NCI-H2107 (cell line): ENCODE measurements at places on chromosomes 7 and 10.

GRCh38 chr7:714251-714671, 12.2 kb upstream of the DNAAF5 start:
- no peak for DNase-seq

DNA sequence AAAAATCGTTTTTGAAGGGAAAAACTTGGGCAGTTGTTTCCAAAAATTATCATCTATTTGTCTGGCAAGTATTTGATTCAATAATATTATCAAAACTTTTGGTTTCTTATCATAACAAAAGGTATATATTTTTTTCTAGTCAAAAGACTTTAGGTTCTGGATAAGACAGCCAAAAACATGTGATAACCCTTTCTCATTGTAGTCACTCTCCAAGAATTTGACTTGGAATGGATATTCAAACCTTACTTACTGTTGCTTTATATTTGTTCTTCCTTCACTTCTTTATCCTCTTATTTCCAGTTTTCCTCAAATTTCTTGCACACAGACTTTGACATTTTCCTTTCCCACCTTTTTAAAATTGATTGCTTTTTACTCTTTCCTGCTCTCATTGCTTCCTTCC, 140.9 kb upstream of the FAM3C start:
- no peak for DNase-seq

DNA sequence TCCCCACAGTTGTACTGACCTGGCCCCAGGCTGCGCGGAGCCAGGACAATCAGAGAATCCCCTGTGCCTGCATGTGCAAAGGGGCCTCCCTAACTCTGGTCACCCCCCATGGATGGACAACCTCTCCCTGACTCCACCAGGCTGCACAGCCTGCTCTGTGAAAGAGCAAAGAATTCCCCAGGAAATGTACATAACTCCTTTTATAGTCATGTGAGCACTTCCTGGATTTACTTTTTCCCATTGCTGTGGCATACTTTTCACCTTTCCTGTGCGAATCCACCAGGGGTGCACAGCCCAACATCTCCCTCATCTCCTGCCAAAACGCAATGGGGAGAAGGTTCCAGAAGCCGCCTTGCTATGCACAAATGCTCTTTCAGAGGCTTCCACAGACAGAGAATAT, 27.9 kb downstream of the FGFR2 start:
- no peak for DNase-seq

GRCh38 chr7:8114175-8114574, 145.6 kb downstream of the GLCCI1 start:
- DNase-seq = no peak

- no peak for DNase-seq
Measured at GRCh38 chr10:130772676-130773075, 538.8 kb downstream of the TCERG1L start.

DNA sequence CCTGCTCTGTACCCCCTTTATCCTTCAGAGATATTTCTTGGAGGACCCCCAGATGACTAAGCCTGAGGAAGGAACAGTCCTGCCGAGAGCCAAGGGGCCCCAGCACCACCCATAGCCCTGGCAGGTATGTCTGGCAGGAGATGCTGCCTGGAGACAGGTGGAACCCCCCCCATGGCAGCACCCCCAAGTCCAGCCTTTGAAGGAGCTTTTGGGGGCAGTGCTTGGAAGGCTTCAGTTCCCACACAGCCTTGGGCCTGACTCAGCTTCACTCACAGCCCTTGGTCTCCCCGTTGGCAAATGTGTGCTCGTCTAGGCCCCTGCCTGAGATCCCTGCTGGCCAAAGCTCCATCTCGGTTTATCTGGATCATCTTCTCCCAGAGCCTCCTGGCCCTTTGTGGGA, 23.0 kb upstream of the PCBD1 start:
- DNase-seq = no peak

- DNase-seq = no peak
Measured at GRCh38 chr7:100726996-100727761, 6.2 kb upstream of the ZAN start.

DNA sequence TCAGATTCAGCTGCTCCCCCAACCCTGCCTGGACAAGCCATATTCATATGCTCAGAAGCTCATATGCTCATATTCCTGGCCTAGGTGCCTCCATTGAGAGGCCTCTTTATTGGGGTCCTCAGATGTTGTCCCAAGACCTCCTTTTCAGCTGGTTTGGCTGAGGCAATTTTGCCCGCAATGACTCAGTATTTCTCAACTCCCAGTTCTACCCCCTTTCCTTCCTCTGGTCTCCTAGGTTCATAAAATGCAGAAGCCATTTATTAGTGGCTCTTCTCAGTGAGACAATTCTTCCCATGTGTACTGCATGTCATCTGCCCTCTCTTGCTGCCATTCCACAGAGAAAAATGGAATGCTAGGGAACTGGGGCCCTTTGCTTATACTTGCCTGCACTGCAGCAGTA, 110.7 kb downstream of the INHBA start:
- no peak for DNase-seq

GRCh38 chr7:93053949-93054943, 63.5 kb downstream of the SAMD9 start:
- no peak for DNase-seq

- no peak for DNase-seq
Measured at GRCh38 chr7:47473499-47474210, 108.3 kb downstream of the TNS3 start.

DNA sequence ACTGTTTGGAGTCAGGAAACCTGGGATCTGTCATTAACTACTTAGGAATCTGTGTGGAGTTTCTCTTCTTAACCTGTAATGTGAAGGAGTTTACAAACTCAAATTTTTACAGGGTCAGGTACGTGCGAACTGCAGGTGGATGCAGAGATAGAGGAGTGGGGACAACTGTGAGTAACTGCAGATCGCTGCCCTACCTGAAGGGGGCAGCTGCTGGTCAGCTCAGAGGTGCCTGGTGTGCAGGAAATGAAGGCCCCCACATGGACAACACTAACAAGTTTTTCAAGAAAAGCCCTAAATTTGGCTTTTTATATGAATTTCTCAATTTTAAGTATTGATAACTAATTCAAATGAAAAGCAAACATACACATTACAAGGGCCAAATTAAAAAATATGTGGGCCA, 380.0 kb downstream of the REEP3 start:
- DNase-seq = no peak
